Stimulated activated CD4-positive, alpha-beta T cell treated with anti-CD3 and anti-CD28 coated beads, TNF-alpha, amount 100 ng/mL, for 4 hours (primary cell): ENCODE measurements at places on chromosomes 1 and 21.

DNA sequence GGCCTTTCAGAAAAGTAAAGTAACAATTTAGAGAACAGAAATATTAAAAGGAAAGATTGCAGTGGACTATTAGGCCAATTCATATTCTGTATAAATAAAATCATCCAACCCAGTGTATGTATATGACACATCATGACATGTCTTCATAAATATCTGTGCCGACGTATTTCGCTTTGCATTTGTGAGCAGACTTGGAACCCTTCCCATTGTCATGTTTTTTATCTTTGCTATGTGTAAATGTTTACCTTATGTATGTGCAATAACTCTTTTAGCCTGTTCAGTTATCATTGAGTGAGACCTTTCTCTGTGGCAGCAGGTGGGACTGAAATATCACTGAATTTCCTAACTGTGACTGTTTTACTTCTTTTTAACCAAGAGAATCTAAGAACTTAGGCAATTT lies 58.0 kb upstream of the FAM3B start:
- DNase-seq: no peak

DNA sequence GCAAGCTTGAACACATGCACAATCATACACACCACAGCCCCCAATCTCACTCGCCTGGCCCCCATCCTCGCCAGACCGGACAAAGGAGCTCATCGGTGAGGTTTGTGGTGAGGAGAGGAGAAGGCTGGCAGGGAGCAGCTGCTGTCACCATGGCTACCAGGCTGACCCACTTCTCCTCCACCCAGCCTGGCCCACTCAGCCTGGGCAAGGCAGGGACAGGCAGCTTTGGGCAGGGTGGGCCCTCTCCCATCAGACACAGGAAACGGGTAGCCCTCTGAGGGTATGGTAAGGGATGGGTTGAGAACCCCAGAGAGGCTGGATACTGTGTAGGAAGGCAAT lies 15.9 kb downstream of the RIMS3 start:
- no peak for DNase-seq

GRCh38 chr1:237879195-237879594 lies 11.5 kb downstream of the ZP4 start:
- no peak for DNase-seq

GRCh38 chr1:2466958-2467554 lies 9.0 kb upstream of the PLCH2 start:
- no peak for DNase-seq

DNA sequence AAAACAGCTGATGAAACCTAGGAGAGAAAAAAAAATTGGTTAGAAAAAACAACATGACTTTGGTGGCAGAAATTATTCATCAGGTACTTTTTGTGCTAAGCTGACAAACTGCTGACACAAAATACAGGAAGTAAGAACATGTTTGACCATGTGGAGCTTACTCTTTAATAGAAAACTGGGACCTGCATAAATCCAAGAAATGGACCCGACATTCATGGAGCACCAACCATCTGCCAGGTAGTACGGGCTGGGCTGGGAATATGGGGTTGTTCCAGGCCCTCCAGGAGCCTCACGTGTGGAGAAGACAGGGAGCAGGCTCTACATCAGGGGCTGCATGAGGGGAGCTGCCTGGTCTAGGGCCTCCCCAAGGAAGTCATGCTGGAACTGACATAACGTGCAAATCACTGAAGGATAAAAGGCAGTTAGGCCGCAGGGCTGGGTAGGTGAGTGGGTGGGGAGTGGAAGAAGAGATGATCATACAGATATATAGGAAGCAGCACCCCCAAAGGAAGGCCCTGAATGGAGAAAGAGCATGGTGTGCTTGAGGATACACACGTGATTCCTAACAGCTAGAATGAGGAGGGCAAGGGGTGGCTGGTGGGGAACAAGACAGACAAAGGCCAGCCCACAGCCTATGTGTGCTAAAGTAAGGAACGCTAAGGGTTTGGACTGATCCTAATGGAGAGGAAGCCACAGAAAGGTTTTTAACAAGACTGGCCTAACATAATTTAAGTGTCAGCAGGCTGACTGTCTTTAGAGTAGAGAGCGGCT lies 26.1 kb downstream of the CD58 start:
- no peak for DNase-seq

- no peak for DNase-seq
Observed at GRCh38 chr1:18343581-18343980, 137.1 kb upstream of the KLHDC7A start.

- DNase-seq: no peak
Observed at GRCh38 chr1:193549081-193549480, 362.7 kb upstream of the B3GALT2 start.

DNA sequence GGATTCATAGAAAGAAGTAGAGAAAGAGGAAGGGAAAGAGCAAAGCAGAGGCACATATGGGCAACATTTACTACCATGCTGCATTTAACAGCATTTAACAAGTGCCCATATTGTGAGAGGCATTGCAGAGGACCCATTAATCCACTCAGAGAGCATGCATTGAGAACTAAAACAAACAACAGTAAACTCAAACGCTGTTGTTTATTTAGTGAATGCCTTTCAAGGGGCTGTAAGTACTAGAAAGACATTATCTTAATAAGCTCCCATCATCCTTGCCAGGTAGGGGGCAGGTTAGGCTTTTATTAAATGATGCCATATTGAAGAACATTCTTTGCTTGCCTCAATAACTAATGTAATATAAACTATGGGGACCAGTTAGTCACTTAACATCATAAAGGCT lies 254.3 kb upstream of the DAB1 start:
- DNase-seq: no peak
